ENCODE measurements at places on chromosomes 4 and X.

DNA sequence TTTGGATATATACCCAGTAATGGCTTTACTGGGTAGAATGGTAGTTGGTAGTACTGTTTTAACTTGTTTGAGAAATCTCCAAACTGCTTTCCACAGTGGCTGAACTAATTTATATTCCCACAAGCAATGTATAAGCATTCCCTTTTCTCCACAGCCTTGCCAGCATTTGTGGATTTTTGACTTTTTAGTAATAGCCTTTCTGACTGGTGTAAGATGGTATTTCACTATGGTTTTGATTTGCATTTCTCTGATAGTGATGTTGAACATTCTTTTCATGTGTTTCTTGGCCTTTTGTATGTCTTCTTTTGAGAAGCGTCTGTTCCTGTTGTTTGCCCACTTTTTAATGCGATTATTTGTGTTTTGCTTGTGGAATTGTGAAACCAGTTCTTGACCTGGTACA lies 290.5 kb downstream of the BMPR1B start:
- H3K27me3 ChIP-seq = no peaks in the 10 kb centered on the region
- H3K4me3 ChIP-seq = no peak overlapping the region
- no peak overlapping the region for H3K27ac ChIP-seq
- DNase-seq = no peak
- H3K36me3 ChIP-seq = no peaks in the 10 kb centered on the region

DNA sequence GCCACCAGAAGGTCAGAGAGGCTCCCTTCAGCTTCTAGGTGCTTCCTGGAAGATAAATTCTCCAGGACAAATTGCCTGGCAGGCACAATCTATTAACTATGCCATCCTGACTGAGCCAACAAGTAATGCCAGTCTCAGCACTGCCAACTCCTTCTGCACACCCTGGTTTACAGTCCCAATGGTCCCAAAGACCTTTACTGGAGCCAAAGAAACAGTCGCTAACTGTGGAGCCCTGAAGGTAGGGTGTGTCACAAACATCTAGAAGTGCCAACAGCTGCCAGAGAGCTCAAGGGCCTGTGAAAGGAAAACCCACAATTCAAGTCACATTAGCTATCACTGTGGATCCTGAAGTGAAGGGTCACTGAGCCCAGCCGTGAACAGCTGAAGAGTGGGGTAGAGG lies 34.9 kb upstream of the CITED1 start:
- DNase-seq = no peak
- peaks cover 7% of the 10 kb centered on the region for H3K36me3 ChIP-seq
- H3K27ac ChIP-seq = no peak overlapping the region
- no peak overlapping the region for H3K4me3 ChIP-seq
- H3K4me1 ChIP-seq = no peaks in the 10 kb centered on the region
- H3K27me3 ChIP-seq = no peaks in the 10 kb centered on the region

DNA sequence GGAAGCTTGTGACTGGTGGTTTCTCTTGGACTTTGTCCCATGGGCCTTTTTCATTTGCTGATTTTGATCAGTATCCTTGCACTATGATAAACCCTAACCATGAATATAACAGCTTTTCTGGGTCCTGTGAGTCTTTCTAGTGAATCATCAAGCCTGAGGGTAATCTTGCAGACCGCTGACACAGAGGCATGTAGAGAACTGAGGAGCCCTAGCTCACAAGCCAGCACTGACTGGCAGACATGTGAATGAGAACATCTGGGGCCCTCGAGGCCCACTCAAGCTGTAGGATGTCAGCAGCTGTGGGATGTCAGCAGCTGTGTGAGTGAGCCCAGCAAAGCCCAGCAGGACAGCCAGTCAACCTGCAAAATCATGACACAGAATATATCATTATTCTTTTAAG lies 36.7 kb downstream of the HMGB3 start:
- no peak overlapping the region for H3K4me3 ChIP-seq
- no peaks in the 10 kb centered on the region for H3K27me3 ChIP-seq
- DNase-seq = no peak
- H3K36me3 ChIP-seq = no peaks in the 10 kb centered on the region
- no peak overlapping the region for H3K27ac ChIP-seq

DNA sequence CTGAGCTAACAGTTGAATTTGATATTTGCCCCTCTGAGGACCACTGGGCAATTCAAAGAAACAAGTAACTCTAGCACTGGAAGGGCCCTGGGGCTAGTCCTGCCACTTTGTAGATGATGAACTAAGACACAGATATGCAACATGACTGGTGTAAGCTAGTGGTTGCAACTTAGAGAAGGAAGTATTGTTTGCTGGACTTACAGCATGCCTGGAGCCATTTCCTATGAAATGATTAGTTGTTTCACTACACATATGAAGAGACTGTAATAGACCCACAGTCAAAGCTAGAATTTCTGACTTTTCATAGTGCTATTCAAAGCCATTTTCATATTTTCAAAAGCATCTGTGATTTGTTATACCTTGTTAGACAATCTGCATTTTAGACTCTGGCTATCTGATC lies 96.2 kb downstream of the TSPAN7 start:
- H3K27me3 ChIP-seq = peaks cover 2% of the 10 kb centered on the region
- DNase-seq = no peak
- H3K27ac ChIP-seq = no peak overlapping the region
- H3K4me1 ChIP-seq = no peaks in the 10 kb centered on the region

GRCh38 chr4:114312338-114312737 lies 286.3 kb upstream of the UGT8 start:
- no peak overlapping the region for H3K4me3 ChIP-seq
- DNase-seq = no peak
- H3K27me3 ChIP-seq = peaks cover 4% of the 10 kb centered on the region
- H3K4me1 ChIP-seq = no peaks in the 10 kb centered on the region

DNA sequence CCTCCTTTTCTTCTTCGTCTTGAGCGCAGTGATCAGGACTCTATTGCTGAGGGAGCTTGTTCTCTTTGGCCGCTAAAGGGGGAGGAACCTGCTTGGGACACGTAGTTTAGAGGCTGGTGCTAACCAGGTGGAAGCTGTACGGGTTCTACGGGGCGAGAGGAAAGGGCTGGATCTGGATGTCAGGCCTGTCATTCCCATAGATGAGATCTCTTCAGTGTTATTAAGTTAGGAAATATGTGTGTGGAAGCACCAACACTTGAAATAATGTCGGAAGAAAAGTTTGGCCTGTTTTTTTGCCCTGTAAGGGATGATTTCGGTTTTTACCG lies 643 bp downstream of the SRP72 start:
- no peaks in the 10 kb centered on the region for H3K27me3 ChIP-seq
- peak overlapping the region; percentile 96 for H3K27ac ChIP-seq
- DNase-seq = no peak
- peaks cover 14% of the 10 kb centered on the region for H3K36me3 ChIP-seq
- peak overlapping the region; percentile 94 for H3K4me3 ChIP-seq
- peaks cover 44% of the 10 kb centered on the region for H3K4me1 ChIP-seq

DNA sequence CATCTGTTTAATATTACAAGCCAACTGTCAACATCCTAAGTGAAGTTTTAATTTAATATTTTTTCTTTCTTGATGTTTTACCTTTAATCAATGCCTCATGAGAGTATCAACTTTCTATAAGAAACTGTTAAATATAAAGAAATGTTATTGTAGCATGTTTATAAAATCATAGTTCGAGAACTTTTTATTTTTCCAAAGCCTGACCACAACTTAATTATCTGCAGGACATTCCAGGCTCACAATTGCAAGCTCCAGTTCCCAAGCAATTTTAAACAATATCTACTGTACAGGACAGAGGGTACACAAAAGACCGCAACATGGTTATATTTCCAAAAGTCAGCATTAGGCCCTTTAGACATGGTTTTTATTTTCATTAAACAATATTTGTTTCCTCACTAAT lies 20.1 kb downstream of the STX18 start:
- H3K4me3 ChIP-seq = no peak overlapping the region
- H3K27ac ChIP-seq = no peak overlapping the region
- H3K27me3 ChIP-seq = no peaks in the 10 kb centered on the region
- H3K4me1 ChIP-seq = peaks cover 22% of the 10 kb centered on the region
- DNase-seq = no peak
- H3K36me3 ChIP-seq = peaks cover 11% of the 10 kb centered on the region

GRCh38 chr4:3257556-3258482 lies 8.9 kb downstream of the MSANTD1 start:
- no peaks in the 10 kb centered on the region for H3K36me3 ChIP-seq
- H3K27ac ChIP-seq = no peak overlapping the region
- DNase-seq = no peak
- no peaks in the 10 kb centered on the region for H3K4me1 ChIP-seq
- H3K27me3 ChIP-seq = no peaks in the 10 kb centered on the region

DNA sequence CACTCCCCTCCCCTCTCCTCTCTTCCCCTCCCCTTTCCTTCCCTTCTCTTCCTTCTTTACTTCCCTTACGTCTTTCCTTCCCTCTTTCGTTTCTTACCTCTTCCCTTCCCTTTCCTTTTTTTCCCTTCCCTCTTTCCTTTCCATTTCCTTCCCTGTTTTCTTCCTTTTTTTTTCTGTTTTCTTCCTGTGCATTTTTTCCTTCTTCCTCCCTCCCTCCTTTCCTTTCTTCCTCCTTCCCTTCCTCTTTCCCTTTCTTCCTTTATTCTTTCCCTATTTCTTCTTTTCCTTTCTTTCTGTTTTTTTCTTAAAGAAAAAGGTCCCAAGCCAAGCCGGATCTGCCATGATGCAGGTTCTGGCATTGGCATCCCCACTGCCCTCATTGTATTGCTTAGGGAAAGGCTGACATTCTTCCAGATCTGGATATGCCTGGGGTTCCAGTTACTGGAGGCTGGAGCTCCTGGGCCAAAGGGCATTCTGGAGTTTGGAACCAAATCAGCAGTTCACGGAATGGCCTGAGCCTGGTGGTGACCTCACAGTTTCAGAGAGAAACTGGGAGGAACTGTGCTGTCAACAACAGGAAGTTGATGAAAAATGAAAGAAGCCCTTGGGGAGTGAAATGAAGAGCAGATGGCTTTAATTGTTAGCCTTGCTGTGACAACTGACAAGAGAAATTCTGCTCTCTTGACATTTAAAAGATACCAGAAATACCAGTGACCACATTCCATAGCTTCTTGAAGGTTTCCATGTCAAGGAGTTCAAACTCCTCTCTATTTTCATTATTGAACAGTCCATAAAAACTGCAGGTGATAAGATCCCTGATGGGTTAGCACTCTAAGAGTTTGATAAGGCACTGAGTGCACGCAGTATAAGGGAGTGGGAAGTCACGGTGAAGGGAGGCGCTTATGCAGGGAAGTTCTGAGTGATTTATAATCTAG lies 622.1 kb downstream of the SPRY1 start:
- H3K4me3 ChIP-seq = peak overlapping the region; percentile 47
- H3K27ac ChIP-seq = peak overlapping the region; percentile 71
- no peak for DNase-seq
- peaks cover 8% of the 10 kb centered on the region for H3K4me1 ChIP-seq

GRCh38 chrX:98548519-98548918 lies 1664.8 kb downstream of the RPA4 start:
- H3K4me3 ChIP-seq = no peak overlapping the region
- no peak for DNase-seq
- H3K36me3 ChIP-seq = no peaks in the 10 kb centered on the region
- no peaks in the 10 kb centered on the region for H3K4me1 ChIP-seq
- H3K27me3 ChIP-seq = no peaks in the 10 kb centered on the region

DNA sequence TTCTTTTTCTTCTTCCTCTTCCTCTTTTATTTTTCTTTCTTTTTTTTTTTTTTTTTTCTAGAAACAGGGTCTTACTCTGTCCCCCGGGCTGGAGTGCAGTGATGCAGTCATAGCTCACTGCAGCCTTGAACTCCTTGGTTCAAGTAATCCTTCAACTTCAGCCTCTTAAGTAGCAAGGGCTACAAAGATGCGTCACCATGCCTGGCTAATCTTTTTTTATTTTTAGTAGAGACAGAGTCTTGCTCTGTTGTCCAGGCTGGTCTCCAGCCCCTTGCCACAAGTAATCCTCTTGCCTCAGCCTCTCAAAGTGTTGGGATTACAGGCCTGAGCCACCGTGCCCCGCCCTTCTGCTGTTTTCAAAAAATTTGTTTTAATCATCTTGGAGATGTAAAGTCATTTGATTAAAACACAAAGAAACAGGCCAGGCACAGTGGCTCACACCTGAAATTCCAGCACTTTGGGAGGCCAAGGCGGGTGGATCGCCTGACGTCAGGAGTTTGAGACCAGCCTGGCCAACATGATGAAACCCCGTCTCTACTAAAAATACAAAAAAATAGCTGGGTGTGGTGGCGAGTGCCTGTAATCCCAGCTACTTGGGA lies 28.1 kb downstream of the SYNPO2 start:
- H3K4me1 ChIP-seq = no peaks in the 10 kb centered on the region
- H3K27me3 ChIP-seq = peaks cover 21% of the 10 kb centered on the region
- H3K36me3 ChIP-seq = no peaks in the 10 kb centered on the region
- H3K27ac ChIP-seq = no peak overlapping the region
- no peak overlapping the region for H3K4me3 ChIP-seq

DNA sequence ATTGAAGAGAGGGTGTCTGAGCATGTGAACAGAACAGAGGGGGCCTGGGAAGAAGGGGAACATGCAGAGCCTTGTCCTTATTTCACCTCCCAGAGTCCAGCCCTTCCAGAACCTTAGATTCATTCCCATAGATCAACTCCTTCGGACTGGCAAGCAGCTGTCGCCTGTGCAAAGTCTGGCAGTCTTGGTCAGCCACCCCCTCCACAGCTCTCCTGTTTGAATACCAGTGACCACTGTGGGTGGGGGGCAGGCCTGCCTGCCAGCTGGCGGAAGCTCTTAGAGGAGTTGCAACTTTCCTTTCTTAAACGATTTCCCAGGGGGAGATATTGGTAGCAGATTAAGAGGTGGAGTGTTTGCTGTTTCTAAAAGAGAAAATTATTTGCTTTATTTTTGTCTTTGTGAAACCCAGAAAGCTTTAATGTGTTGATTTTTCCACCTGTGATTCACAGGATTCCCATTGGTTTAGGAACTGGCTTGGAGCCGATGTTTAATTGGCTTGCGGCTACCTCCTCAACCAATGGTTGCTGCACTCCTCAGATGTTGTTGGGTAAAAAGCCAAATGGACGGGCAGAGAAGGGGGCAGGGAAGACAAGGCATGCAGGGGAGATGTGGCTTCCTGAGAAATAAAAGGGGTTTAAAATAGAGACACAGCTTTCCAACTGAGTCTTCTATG lies 62.2 kb upstream of the PRPS1 start:
- H3K27me3 ChIP-seq = peaks cover 2% of the 10 kb centered on the region
- no peak overlapping the region for H3K4me3 ChIP-seq
- H3K27ac ChIP-seq = no peak overlapping the region

GRCh38 chr4:125388613-125389012 lies 73.9 kb downstream of the FAT4 start:
- H3K27ac ChIP-seq = no peak overlapping the region
- H3K27me3 ChIP-seq = no peaks in the 10 kb centered on the region
- no peaks in the 10 kb centered on the region for H3K36me3 ChIP-seq
- H3K4me3 ChIP-seq = no peak overlapping the region
